NCI-H2107 (cell line): ENCODE measurements at places on chromosomes 6 and 20.
A peak's percentile ranks its signal among the peaks of the same experiment; 100 is the strongest.

DNA sequence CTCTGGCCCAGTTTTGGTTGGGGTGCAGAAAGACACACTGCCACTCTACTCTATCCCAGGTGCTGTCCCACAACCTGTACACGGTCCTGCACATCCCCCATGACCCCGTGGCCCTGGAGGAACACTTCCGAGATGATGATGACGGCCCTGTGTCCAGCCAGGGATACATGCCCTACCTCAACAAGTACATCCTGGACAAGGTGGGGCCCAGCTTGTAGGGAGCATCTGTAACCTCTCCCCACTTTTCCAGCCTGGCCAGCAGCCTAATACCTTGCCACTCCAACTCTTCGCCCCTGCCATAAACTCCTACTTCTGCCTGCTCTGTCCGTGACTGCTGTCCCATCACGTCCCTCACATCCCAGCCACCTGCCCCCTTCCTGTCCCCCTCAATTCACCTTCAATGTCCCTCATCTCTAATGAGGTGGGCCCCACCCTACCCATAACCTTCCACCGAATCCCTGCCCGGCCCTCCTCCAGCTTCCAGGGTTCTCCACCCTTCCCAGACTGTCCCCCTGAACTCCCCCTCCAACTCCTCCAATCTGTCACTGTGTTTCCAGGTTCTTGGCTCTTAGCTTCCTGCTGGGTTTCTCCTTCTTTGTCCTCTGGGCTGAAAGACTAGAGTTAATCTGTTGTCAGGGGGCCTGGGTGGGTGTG is 12.1 kb downstream of the DEF6 start:
- no peak for DNase-seq

- no peak for DNase-seq
These were observed 320.2 kb upstream of the POU3F2 start for GRCh38 chr6:98514073-98514720.

DNA sequence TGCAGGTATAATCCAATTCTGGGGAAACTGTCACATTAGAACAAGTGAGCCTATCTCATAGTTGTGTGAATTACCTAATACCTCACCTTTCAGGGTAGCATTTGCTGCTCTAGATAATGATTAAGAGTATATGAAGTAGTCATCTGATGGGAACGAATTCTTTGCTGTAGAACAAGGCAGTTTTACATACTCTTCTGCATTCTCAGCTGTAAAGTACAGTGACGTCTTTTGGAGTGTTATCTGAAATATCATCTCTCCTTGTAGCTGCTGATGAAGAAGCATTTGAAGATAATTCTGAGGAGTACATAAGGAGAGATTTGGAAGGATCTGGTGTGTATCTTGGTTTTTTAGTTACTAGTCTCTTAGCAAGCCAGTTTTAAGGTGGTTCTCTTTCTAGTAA is 28.4 kb downstream of the CSE1L start:
- no peak for DNase-seq

GRCh38 chr6:157269261-157269794 is 54.0 kb downstream of the TMEM242 start:
- DNase-seq = no peak

- DNase-seq = no peak
These were observed 471.5 kb downstream of the CD109 start for GRCh38 chr6:74167511-74167910.

DNA sequence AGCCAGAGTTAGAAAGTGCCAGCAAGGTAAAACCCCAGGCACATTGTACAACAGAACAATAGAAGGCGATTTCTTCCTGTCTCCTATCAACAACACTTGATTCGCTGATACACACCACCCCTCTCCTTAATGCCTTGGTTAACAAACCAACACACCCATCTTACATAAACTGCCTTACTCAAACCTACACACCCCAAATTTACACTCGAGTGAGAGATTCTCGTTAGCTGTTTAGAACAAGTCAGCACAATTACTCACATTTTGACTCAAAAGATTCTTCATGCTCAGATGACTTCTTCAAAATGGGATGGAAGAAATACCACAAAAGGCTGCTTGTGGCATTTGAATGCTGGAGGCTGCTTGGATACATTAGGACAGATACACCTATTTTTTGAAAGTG is 80.0 kb upstream of the FOXQ1 start:
- no peak for DNase-seq

DNA sequence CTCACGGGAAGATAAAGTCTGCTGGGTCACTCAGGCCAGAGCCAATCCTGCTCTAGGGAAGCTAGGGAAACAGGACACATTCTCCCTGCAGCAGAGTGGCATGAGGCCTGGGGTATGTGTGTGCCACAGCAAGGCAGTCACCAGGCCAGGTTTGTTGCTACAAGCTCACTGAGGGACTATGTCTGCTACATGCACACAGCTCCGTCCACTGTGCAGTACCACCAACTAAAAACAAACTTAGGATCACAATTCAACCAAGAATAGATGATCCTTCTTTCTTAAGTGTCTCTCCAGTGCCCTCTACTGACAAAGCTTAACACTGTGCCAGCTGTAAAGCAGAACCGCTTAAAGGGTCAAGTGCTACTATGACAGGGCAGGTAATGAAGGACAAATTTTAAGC is 192.5 kb downstream of the PTPRK start:
- no peak for DNase-seq

DNA sequence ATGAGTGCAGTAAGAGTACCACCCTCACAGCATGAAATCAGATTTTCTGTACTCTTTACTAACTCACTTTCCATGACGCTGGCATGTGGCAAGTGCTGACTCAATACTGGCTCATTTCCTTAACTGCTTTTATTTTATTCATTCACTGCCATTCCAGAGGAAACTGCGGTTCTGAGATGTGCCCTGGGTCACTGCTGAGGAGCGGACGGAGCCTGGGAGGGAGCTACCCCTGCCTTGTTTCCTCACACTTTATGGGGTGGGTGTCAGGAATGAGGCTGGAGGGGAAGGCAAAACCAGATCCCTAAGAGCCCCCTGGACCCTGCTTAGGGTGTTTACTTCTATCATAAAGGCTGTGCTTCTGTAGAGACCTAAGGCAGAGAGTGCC is 14.4 kb downstream of the NT5E start:
- DNase-seq = no peak

- no peak for DNase-seq
These were observed 4.6 kb downstream of the OR2H2 start for GRCh38 chr6:29589423-29590048.

GRCh38 chr6:149480502-149481280 is 4.1 kb downstream of the ZC3H12D start:
- DNase-seq = no peak

DNA sequence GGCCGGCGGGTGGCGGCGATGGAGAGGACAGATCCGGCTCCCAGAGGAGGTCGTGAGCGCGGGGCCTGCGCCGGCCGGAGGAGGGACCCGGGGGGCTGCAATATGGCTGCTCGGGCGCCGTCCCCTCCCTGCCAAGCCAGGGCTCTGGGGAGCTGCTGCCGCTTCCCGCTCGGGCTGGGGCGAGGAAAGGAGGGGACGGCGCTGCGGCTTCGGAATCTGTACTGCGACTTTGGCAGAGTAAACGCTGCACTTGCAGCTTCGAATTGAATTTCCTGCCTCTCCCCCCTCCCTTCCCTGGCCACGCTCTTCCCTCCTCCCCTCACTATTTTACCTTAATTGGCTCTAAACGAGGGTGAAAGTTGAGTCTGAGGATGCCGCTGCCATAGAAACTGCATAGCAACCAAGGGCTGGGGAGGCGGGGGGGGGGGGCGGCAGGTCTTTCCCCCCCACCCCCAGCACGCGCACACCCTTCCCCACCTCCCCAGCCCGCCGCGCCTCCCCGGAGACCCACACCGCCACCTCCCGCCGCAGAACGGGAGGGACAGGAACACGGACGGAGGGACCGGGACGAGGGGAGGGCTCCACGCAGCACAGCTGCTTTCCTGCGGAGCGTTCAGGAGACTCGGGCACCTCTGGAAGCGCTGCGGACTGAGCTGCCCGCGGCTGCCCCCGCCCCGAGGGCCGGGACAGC is 93.9 kb downstream of the RNASET2 start:
- no peak for DNase-seq

GRCh38 chr20:37944456-37944981 is 41.6 kb downstream of the VSTM2L start:
- DNase-seq = no peak

GRCh38 chr6:156107624-156108101 is 652.0 kb upstream of the NOX3 start:
- DNase-seq = peak; percentile 61
